NCI-H1417 treated with DMSO at 0.1 percent for 48 hours (cell line): ENCODE measurements at places on chromosomes 7 and 10.

- no peak for DNase-seq
These were observed 97.9 kb upstream of the KLF14 start for GRCh38 chr7:130831817-130832481.

DNA sequence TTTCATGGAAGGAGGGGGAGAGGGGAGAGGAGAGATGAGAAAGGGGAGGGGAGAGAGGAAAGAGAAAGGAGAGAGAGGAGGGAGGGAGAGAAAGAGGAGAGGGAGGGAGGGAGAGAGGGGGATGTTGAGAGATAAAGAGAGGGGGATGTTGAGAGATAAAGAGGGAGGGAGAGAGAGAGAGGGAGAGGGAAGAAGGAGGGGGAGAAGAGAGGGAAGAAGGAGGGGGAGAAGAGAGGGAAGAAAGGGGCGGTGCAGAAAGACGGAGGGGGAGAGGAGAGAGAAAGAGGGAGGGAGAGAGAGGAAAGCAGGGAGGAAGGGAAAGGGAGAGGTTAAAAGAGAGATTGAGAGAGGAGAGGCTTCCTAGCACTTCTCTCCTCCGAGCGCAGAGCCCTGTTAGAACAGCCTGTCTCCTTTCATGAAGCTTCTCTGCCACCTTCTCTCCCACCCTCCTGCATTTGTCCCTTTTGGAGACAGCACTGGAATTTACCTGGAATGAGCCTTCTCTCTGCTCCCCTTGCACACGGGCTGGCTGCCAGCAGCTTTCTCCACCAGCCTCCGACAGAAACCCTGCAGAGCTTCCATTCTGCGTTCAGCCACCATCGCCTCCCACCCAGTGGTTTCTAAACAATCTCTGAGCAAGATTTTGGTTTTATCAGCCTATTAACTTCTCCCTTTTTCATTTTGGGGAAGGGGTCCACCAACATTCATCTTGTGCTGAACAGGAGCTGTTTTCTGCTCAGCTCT is 74.0 kb upstream of the CARD11 start:
- DNase-seq = no peak

DNA sequence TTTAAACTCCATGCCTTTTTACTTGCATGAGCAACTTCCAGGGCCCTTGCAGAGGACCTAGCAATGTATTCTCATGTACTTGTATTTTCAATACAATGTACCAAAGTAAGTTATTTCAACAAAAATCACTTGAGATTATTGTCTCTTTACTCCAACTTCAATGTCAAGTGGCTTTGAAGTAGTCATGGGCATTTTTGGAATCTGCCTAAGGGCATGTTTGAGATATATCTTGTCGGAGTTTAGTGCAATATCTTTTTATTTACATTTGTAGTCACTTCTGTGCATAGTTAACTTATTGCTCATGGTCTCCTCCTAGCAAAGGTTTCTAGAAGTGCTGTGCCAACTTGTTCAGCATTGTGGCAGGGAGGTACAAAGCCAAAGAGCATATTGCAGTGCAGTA is 508.7 kb upstream of the SEMA3D start:
- no peak for DNase-seq

GRCh38 chr10:14325325-14325955 is 5.3 kb downstream of the FRMD4A start:
- DNase-seq = no peak

GRCh38 chr7:66237906-66238772 is 33.0 kb downstream of the TPST1 start:
- no peak for DNase-seq

DNA sequence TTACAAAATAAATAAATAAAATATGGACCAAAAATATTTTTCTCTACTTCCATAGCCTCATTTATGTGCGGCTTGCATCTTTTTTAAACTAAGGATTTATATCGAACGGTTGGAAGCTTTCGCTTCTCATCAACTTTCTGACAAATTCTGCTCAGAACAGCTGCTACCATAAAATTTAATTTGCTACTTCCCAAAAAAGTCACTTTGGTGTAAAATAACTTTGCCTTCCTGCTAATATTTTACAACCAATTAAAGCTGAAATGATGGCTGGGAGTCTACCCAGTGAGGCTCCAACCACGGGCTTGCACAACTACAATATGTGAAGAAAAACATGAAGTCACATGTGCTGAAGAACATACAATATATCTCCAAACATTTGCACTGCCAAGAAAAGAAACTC is 253.1 kb upstream of the NEBL start:
- no peak for DNase-seq

- no peak for DNase-seq
These were observed 90.0 kb downstream of the CCDC71L start for GRCh38 chr7:106570948-106571418.

GRCh38 chr10:3924344-3924743 is 139.3 kb upstream of the KLF6 start:
- DNase-seq = no peak

DNA sequence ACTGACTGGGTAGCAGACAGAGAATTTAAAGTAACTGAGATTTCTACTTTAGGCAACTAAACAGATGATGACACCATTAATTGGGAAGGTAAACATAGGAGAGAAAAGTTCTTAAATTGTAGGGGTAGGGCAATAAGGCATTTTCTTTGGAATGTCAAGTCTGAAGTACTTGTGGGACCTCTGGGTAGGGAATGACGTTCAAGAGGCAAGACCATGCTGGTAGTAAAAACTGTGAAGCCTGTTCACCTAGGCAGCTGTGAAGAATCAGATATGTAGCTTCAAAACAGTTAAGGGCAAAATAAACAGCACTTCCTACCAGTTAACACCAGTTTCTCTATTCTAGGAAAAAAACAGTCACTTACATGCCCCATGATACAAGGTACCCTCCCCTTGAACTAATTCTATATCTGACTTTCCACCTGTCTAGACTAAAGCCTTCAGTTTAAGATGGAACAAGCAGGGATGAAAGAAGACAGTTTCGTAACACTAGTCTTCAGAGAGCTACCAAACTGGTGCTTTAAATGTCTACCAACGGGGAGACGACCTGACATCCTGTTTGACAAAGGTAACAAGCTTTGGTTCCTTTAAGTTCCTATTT is 63.1 kb upstream of the KCNIP2 start:
- DNase-seq = no peak

- DNase-seq = no peak
These were observed 237.8 kb downstream of the KIAA1217 start for GRCh38 chr10:24446739-24447138.

- DNase-seq = no peak
These were observed 210.1 kb upstream of the STK17A start for GRCh38 chr7:43372676-43373355.

DNA sequence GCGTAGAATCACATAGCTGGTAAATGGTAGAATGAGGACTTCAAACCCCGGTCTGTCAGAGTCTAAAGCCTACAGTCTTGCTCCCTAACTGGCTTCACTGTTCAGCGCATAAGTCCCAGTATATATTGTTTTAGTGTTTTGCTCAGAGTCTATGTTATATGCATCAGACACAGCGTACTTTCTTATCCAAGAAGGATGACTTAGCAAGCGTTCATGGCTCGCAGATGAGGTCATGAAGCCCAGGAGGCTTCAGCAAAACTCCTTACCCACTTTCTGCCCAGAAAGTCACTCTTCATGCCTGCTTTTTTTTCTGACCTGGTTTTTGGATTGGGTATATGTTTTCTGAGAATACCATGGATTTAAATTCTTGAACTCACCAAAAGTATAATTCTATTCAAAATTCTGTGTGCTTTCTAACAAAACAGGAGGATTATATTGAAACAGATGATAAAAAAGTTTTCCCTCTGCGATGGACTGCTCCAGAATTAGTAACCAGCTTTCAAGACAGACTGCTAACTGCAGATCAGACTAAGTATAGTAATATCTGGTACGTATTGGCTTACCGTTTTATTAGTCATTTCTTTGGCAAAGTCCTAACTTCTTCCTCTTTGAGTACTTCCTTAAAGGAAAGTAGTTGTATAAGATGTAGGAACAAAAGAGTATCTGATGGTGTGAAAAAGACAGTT is 24.6 kb upstream of the BHLHA15 start:
- DNase-seq = no peak

GRCh38 chr7:108253275-108254044 is 123.3 kb upstream of the LAMB4 start:
- DNase-seq = no peak

DNA sequence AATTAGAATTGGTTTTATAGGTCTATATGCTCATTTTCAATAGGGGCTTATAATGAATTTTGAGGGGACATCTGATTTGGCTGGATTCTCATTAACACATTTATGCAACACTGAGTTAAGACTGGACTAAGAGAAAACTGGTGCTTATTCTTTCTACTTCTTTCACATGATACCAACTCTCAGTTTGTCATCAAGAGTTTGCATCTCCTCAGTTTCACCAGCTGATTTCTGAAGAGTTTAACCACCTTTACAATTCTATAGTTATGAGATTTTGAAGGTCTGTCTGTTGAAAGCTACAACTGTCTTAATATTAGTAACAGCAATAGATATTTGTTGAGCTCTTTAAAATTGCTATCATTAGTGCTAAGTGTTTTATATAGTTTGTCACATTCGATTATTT is 867.0 kb upstream of the SORCS1 start:
- DNase-seq = no peak

- DNase-seq = no peak
These were observed 9.4 kb upstream of the KAT6B start for GRCh38 chr10:74816824-74817498.

- DNase-seq = no peak
These were observed 516.5 kb upstream of the KLF6 start for GRCh38 chr10:4301291-4302045.

- no peak for DNase-seq
These were observed 13.2 kb upstream of the PRKCQ start for GRCh38 chr10:6593241-6593671.

- no peak for DNase-seq
These were observed 14.7 kb downstream of the AQP1 start for GRCh38 chr7:30926313-30926712.

DNA sequence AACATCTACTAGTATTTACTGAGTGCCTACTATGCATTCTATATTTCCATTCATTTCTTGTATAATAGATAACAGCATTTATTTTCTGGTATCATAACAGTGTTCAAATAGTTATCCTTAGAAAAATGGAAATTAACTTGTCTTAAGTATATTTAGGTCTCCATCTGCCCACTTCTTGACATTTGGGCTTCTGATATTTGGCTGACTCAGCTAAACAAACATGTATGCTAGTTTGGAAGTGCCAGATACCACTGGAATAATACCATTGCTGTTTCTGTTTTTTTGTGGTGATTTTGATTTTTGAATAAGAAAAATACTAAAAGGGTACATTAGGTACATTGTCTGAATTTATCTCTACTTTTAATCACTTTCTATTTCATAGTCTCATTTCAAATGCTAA is 169.2 kb downstream of the ST7 start:
- DNase-seq = no peak

GRCh38 chr7:16657656-16658279 is 11.8 kb downstream of the BZW2 start:
- no peak for DNase-seq

DNA sequence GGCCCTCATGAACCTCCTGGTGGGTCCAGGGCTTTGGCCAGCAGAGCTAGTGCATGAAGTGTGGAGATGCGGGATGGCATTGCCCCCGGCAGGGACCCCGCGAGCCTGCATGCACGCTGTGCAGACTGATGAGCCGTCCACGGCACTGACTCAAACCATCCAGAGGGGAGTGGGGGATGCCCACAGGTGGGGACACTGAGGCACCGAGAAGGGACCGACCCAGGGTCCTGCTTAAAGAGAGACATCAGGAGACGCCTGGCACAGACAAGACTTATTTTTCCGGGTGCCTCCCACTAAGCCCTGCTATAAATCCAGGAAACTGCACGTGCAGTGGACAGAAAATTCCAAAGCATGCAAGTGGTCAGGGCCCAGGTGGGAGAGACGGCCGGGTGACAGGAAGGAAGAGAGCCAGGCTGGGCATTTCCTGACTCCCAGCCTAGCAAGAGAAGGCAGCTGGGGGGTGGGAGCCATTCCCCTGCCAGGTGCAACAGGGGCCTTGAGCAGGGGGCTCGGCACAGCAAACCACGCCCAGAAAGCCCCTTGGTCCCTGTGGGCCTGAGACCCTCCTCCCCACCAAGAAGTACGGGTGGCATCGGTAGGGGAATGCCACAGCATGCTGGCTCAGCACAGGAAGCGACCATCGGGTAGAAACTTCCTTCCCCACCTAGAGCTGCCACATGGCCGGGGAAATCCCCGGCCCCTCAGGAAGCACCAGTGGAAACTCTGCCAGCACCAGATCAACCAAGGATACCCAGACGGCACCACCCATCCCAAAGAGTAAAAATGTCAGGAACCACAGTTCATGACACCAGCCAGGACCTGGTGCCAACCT is 91.5 kb downstream of the FOXL3 start:
- no peak for DNase-seq
